Posterior vena cava (tissue), 2 donors: ENCODE measurements at places on chromosomes 1 and 21. TPM values are rescaled to one million over a fixed set of nuclear protein-coding genes. Genes with fewer than 3 reads are reported as not detected.

SORT1 gene
- total RNA-seq, result 102 TPM

DNA sequence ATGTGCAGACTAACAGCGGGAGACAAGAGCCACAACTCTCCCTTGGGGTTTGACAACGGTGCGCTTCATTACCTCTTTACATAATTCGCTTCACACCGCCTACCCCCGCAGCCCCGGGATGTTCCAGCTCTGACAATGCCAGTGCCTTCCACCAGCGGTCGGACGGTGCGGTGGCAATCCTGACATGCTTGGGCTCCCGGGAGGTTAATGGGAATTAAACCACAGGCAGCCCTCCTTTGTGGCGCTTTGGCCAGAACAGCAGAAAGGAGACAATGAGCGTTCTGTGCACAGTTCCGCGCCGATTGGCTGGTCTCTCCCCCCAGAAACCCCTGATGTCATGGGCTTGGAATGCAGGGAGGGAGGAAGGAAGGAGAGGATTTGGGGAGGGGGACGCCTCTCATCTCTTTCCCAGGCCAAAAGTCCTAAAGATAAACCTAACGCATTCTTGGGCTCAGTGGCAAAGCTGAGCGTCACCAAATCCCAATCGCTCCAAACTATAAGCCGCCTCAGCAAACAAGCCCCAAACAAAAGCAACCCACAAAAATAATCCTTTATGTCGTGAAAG, 1.3 kb downstream of the CNN3 start:
- peak; percentile 88 for DNase-seq

- no peak for DNase-seq
Measured at GRCh38 chr1:236530286-236530685, 6.5 kb downstream of the LGALS8 start.

SYNC gene
- 57.5 TPM for total RNA-seq

- peak; percentile 26 for DNase-seq
Measured at GRCh38 chr1:15207829-15208429, 39.1 kb upstream of the FHAD1 start.

DNA sequence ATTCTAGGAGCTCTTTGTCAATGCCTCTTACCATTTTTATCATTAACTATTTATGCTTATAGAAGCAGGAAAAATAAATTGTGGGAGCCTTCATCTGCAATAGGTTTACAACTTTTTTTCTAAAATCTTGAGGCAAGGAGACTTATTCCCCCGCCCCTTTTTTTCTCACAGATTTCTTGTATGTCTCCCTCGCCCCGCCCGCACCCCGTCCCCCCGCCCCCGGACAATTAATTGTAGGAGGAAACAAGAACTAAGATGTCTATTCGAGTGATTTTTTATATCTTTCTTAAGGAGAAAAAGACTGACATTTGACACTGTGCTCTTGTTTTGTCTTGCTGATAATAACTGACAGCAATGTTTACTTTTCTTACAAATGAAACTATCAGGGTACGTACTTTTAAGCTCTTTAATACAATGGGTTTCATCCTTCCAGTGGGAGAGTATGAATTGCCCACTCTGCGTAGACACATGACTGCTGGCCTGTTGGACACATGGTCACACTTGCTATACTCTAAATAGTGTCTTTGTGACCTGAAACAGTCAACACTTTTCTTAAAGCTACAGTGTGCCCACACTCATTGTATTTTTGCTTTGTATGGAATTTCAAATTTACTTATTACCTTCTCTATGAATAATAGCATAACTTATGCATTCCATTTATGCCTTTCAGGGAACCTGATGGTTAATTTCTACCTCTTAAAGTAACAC, 1.5 kb upstream of the IVNS1ABP start:
- DNase-seq, result no peak

DNA sequence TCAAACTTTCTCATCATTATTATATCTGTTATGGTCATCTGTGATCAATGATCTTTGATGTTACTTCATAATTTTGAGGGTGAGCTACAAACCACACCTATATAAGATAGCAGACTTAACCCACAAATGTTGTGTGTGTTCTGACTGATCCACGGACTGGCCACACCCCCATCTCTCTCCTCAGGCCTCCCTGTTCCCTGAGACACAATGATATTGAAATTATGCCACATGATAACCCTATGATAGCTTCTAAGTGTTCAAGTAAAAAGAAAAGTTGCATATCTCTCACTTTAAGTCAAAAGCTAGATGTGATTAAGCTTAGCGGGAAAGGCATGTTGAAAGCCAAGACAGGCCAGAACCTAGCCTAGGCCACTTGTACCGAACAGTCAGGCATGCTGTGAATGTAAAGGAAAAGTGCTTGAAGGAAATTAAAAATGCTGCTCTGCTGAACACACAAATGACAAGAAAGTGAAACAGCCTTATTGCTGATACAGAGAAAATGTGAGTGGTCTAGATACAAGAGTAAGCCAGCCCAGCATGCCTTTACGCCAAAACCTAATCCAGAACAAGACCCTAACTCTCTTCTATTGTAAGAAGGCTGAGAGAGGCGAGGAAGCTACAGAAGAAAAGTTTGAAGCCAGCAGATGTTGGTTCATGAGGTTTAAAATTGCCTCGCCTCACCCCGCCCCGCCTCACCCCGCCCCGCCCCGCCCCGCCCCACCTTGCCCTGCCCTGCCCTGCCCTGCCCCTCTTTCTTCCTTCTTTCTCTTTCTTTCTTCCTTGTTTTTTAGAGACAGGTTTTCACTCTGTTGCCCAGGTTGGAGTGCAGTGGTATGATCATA, 16.5 kb downstream of the CTSS start:
- DNase-seq, result no peak

DNA sequence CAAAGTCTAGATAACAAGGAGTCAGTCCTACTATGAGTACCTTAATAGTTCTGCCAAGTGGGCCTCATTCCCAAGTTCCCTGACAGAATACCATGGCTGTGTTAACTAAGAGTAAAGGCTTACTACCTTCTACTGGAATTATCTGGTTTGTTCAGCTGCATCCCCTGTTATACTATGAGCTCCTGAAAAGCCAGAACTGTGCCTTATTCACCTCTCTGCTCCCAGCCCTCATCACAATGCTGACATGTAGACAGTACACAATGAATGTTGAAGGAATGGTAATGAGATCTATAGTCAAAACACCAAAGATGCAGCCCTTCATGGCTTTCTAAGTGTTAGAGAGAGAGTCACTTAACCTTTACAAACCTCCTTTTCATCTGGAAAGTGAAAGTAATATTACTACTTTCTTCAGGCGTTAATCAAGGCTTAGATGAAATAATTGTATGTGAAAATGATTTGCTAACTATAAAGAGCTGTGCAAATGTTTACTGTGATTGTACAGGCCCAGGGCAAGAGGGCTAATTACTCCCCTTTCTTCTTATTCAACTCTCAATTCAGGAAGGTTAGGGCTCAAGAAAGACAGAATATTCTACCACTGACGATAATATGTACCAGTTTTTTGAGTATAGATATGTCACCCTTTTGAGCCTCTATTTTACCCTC, 70.3 kb upstream of the MROH9 start:
- no peak for DNase-seq

DNA sequence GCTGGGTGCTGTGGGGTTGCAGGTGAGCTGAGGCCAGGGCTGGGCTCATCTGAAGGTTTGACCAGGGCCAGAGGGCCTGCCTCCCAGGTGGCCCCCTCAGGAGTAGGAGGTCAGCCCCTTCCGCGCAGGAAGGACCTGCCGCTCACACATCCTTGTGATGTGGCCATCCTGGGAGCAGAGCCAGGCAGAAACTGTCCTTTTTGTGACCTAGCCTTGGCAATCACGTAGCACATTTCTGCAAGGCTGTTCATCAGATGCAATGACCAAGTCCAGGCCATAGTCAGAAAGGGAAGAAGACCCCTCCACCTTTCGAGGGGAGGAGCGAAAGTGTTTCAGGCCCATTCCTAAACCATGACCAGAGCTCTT, 55.5 kb upstream of the TRAPPC10 start:
- DNase-seq, result no peak

- no peak for DNase-seq
Measured at GRCh38 chr1:119449971-119450370, 35.0 kb downstream of the HSD3B2 start.

S100A7 gene
- not detected for total RNA-seq

DNA sequence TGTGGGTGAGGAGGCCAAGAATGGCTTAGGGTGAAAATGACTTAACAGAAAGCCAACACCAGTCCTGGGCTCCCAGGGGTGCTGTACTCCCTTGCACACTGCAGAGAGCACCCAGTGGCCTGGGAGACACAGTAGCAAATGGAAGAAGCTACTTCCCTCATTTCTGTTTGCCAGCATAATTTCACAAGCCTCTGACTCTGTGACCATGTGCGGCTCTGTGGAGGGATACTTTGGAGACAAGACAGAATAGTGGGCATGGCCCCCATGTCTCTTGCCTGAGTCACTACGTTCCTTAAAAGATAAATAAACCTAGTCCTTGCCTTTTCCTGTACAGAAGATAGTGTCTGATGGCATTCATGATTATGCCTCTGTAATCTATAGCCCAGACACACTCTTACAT, 38.1 kb downstream of the TRIM62 start:
- peak; percentile 77 for DNase-seq

- DNase-seq, result no peak
Measured at GRCh38 chr1:222940095-222940494, 125.3 kb downstream of the DISP1 start.
